Activated CD4-positive, alpha-beta T cell treated with anti-CD3 and anti-CD28 coated beads for 48 hours (primary cell): ENCODE measurements at places on chromosomes 1 and 21.

GRCh38 chr1:19955534-19956170, 23.8 kb downstream of the PLA2G2A start:
- DNase-seq, result no peak

- DNase-seq, result peak; percentile 76
Measured at GRCh38 chr1:206925106-206925736, 3.5 kb upstream of the FCMR start.

GRCh38 chr1:117618450-117619122, 12.7 kb downstream of the TENT5C start:
- no peak for DNase-seq

DNA sequence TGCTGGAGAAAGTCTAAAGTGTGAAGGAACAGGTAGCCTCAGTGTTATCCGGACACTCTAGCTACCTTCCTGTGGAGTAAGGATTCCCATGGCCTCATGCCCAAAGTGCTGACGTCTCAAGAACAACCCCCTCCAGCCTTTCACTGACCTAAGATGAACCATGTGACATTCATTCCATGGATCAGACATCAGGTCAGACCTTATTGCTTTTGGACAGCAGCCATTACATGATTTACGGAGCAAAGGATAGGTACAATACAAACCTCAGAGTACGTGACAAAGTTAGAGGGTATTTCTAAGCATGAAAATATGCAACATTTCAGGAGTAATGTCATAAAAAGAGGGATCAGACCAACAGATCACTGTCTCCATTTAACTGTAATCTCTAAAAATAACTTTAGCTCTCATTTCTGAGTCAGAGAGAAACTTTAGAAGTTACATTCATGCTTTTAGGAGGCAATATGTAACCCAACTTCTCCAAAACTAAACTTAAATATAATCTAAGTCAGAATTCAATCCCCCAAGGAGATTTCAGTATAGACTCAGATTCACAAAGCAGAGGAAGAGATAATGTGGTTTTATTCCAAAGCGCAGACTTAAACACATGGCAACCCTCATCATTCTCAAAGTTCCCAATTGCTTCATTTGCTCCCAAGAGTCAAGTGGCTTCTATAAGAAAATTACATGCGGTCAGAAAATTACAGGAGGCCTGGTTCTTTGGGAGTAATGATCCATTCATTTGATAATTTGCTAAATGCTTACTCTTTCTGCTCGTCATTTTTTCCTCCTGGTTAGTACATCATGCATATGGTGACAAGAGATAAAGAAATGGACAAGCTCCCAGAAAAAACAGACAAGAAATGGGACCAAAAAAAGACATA, 280.4 kb downstream of the SETD4 start:
- no peak for DNase-seq
